SK-N-SH (cell line): ENCODE measurements at places on chromosomes 7 and 10. TPM values are rescaled to one million over a fixed set of nuclear protein-coding genes. Genes with fewer than 3 reads are reported as not detected.

- DNase-seq = peak; percentile 72
Observed at GRCh38 chr7:1669064-1669951, 769 bp upstream of the ELFN1 start.

DNA sequence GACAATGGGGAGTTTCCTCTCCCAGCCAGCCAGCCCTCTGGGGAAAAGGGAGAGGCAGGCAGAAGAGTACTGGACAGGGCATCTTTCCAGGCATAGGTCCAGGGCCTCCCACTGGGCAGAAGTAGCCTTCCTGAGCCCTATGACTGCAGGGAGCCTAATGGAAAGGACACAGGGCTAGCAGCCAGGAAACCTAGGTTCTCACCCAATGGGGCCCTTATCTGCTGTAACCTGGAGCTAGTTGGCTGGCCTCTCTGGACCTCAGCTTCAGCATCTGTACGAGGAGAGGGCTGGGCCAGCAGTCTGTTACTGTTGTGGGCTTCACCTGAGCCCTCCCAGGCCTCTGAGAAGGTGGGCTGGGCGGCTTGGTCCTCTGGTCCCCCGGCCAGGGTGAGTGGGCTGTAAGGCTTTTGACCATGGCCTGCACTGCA, 22.4 kb downstream of the LDB3 start:
- no peak for DNase-seq

NEURL1 gene
- 0.05 and 0.19 TPM in 2 replicates for polyA plus RNA-seq

ZNF438 gene
- polyA plus RNA-seq = 2.1 and 2.5 TPM in 2 replicates
